Vagina (tissue), 2 donors: ENCODE measurements at places on chromosomes 4 and X. TPM values are rescaled to one million over a fixed set of nuclear protein-coding genes. Genes with fewer than 3 reads are reported as not detected.

DNA sequence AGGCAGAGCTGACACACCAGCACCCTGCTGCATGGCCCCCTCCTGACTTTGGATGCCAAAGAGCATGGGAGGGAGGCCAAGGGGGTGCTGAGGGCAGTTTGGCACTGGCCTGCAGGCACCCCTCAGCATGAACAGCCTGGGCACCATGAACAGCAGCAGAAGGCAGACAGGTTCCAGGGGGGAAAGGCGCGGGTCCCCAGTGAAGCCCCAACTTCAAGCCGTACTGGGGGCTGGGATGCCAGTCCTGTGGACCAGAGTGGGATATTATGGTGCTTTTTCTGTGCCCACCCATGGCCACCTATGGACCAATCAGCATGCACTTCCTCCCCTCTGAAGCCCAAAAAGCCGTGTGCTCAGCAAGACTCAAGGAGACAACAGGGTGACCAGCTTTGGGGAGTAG lies 389.9 kb downstream of the TEX13C start:
- H3K4me1 ChIP-seq = no peaks in the 10 kb centered on the region
- H3K36me3 ChIP-seq = no peaks in the 10 kb centered on the region
- H3K27ac ChIP-seq = no peak overlapping the region

GRCh38 chrX:12370497-12370986 lies 232.3 kb downstream of the FRMPD4 start:
- H3K27me3 ChIP-seq = no peaks in the 10 kb centered on the region
- H3K27ac ChIP-seq = no peak overlapping the region
- H3K36me3 ChIP-seq = no peaks in the 10 kb centered on the region
- H3K4me1 ChIP-seq = no peaks in the 10 kb centered on the region

DNA sequence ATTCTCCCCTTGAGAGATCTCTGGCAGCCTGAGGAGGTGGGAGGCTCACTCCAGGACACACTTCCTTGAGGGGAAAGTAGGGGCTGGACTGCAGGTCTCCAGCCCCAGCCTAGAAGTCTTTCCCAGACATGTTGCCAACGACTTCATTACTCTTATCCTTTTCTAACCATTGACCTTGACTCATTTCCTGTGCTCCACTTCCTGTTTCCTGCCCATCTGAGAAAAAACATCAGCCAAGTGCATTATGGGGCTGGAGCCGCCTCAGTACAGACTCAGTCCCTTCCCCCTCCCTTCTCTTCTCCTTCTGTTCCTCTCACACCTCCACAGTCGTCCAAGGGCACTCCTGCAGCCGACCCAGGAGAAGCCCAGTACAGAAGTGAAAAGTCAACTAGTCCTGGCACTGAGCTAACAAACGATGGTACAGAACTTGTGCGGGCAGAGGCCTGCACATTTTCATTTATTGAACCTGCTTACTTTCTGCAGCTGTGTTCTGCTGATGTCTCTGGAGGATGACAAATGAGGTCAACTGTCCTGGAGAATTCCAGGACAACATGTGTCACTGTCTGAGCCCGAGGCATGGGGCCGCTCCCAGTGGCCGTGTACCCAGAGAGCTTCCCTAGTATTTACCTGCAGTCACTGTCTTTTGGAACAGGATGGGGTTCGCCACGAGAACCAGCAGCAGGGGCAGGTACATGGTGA lies 20.1 kb downstream of the GPR143 start:
- H3K27ac ChIP-seq = no peak overlapping the region
- no peaks in the 10 kb centered on the region for H3K4me1 ChIP-seq
- no peak for DNase-seq
- H3K36me3 ChIP-seq = no peaks in the 10 kb centered on the region

DNA sequence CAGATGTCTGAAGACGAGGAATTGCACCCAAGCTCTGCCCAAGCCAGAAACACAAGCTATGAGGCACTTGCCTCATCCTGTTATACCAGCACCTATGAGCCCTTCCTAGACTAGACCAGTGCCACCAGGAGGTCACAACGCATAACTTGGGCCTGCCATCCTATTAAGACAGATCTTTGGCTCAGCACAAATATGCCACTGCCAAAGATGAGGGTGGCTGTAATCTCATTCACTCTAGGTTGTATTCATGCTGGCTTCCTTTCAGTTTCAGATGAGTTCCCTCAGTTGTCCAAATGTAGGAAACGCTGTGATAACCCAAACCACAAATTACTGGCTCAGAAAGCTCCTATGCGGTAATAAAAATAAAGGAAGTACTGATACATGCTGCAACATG lies 76.5 kb upstream of the CITED1 start:
- H3K27me3 ChIP-seq = no peaks in the 10 kb centered on the region
- no peak overlapping the region for H3K4me3 ChIP-seq
- no peaks in the 10 kb centered on the region for H3K36me3 ChIP-seq
- H3K4me1 ChIP-seq = no peaks in the 10 kb centered on the region

DNA sequence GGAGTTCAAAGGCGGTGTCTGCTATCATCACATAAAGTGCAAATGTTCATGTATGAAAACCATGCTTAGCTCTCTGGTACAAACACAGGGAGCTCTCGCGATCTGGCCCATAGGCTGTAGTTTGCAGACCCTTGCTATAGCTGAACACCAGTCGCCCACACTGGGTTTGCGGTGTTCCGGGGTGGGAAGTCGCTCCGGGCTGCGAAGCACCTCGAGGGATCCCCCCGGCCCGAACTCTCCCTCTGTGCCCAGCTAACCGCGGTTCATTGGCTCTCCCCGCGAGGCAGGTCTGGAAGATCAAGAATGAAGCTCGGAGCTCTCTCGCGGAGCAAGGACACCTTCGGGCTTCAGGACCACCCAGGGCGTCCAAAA lies 341 bp upstream of the PRPS2 start:
- H3K27ac ChIP-seq = peak overlapping the region; percentile 49
- H3K27me3 ChIP-seq = no peaks in the 10 kb centered on the region
- peak overlapping the region; percentile 66 for H3K4me3 ChIP-seq
- DNase-seq = no peak
- no peaks in the 10 kb centered on the region for H3K36me3 ChIP-seq
- H3K4me1 ChIP-seq = no peaks in the 10 kb centered on the region

GRCh38 chr4:532588-533317 lies 33.7 kb downstream of the PIGG start:
- DNase-seq = peak; percentile 32
- peaks cover 82% of the 10 kb centered on the region for H3K36me3 ChIP-seq
- no peak overlapping the region for H3K4me3 ChIP-seq

DNA sequence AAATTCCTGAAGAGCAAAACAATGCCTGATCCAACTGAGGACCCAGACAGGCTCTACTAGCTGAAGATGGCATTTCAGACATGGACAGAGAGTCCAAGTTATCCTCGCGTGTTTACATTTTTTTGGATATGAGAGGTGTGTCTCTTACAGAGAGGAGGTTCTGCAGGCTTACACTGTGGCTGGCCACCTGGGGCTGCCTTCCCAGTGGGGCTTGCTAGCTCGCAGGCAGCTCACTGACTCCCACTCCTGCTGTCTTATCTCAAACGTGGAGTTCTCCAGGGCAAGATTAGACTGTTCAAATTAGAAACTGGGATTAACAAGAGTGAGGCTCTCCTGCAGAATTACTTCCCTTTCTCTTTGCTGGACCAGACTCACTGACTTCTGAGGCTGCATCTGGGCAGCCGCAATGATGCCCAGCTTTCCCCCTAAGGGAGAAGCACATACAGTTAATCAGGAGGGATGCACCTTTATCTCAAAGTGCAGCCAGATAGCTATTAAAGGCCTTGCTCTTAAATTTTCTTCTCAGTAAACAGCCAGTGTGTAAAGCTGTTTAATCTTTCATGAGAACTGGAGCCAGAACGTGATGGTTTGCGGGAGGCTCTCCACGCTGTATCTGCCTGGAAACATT lies 123.0 kb downstream of the ENPP6 start:
- H3K4me1 ChIP-seq = peaks cover 8% of the 10 kb centered on the region
- H3K27me3 ChIP-seq = no peaks in the 10 kb centered on the region
- no peaks in the 10 kb centered on the region for H3K36me3 ChIP-seq
- H3K4me3 ChIP-seq = no peak overlapping the region

GRCh38 chr4:135508006-135508714 lies 1306.6 kb upstream of the PABPC4L start:
- no peak overlapping the region for H3K4me3 ChIP-seq
- H3K4me1 ChIP-seq = no peaks in the 10 kb centered on the region
- H3K27ac ChIP-seq = no peak overlapping the region
- H3K27me3 ChIP-seq = no peaks in the 10 kb centered on the region
- no peaks in the 10 kb centered on the region for H3K36me3 ChIP-seq

DNA sequence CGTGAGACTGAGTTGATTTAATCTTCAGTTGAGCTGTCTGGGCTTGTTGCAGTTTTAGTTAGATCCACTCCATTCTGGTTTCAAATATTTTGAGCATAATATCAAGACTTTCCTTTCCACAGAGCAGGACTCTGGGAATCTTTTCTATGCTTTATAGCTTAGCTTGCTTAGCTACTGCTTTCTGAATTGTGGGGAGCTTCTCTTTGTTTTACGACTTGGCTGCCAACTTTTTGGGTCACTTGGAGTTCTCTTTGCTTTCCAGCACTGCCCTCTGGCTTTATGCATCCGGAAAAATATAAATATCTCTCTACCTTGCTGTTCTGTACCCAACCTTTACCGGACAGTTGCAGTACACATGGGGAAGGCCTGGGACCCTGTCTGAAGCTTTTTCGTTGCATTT lies 292.1 kb downstream of the STIM2 start:
- H3K4me3 ChIP-seq = no peak overlapping the region
- H3K27me3 ChIP-seq = no peaks in the 10 kb centered on the region
- DNase-seq = no peak
- H3K4me1 ChIP-seq = no peaks in the 10 kb centered on the region

- DNase-seq = no peak
- no peaks in the 10 kb centered on the region for H3K4me1 ChIP-seq
- no peak overlapping the region for H3K27ac ChIP-seq
- no peak overlapping the region for H3K4me3 ChIP-seq
Measured at GRCh38 chr4:112951362-112952312, 97.8 kb upstream of the ANK2 start.

- no peak overlapping the region for H3K27ac ChIP-seq
- H3K36me3 ChIP-seq = no peaks in the 10 kb centered on the region
- H3K4me3 ChIP-seq = no peak overlapping the region
- no peaks in the 10 kb centered on the region for H3K27me3 ChIP-seq
- no peak for DNase-seq
- peaks cover 8% of the 10 kb centered on the region for H3K4me1 ChIP-seq
Measured at GRCh38 chr4:87853108-87853507, 20.3 kb downstream of the MEPE start.

- no peaks in the 10 kb centered on the region for H3K36me3 ChIP-seq
- no peak for DNase-seq
- H3K4me3 ChIP-seq = no peak overlapping the region
- no peaks in the 10 kb centered on the region for H3K27me3 ChIP-seq
- H3K27ac ChIP-seq = no peak overlapping the region
Measured at GRCh38 chr4:177769155-177769554, 326.9 kb upstream of the AGA start.

GRCh38 chr4:186772936-186773487 lies 49.4 kb upstream of the FAT1 start:
- no peak overlapping the region for H3K27ac ChIP-seq
- H3K27me3 ChIP-seq = no peaks in the 10 kb centered on the region
- no peak overlapping the region for H3K4me3 ChIP-seq

DNA sequence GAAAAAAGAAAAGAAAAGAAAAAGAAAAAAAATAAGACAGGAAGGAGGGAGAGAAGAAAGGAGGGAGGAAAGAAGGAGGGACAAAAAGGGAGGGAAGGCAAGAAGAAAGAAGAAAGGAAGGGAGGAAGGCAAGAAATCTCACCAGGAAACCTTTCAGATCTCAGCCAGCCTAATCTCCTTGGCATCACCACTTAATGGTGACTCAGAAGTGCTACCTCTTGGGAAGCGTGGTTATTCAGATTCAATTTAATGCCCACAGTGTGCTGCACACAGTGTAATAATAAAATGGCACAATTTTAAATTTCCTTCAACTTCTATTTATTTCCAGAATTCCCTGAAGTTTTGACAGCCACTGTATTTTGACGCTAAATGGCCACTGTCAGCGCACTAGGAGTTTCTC lies 50.3 kb downstream of the DKK2 start:
- no peak for DNase-seq
- H3K4me1 ChIP-seq = no peaks in the 10 kb centered on the region
- H3K36me3 ChIP-seq = no peaks in the 10 kb centered on the region
- no peak overlapping the region for H3K4me3 ChIP-seq
- no peaks in the 10 kb centered on the region for H3K27me3 ChIP-seq
- no peak overlapping the region for H3K27ac ChIP-seq

DNA sequence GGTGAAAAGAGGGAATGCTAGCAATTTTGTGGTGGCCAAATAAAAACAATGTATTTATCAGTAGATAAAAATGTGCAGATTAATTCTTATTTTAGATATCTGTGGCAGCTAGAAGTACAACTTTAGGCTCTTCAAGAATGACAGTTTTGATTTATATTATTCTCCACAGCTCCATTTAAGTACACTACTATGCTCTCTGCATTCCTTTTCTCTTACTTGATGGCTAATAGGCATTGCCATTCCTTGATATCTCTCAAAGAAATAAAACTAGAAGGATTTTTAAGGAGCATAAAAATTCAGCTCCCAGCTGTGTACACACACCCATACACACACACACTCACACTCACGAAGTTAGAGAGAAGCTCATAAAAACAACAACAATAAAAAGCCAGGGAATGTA lies 59.4 kb upstream of the H2AZ1 start:
- H3K4me3 ChIP-seq = no peak overlapping the region
- H3K4me1 ChIP-seq = no peaks in the 10 kb centered on the region
- H3K27ac ChIP-seq = no peak overlapping the region
- H3K36me3 ChIP-seq = no peaks in the 10 kb centered on the region
- no peaks in the 10 kb centered on the region for H3K27me3 ChIP-seq

GRCh38 chrX:698206-698605 lies 67.6 kb downstream of the SHOX start:
- no peak overlapping the region for H3K4me3 ChIP-seq
- H3K36me3 ChIP-seq = no peaks in the 10 kb centered on the region
- no peak for DNase-seq
- no peaks in the 10 kb centered on the region for H3K4me1 ChIP-seq
- no peaks in the 10 kb centered on the region for H3K27me3 ChIP-seq

GRCh38 chr4:159002950-159003349 lies 99.9 kb upstream of the RAPGEF2 start:
- no peaks in the 10 kb centered on the region for H3K4me1 ChIP-seq
- no peak for DNase-seq
- no peak overlapping the region for H3K27ac ChIP-seq
- no peaks in the 10 kb centered on the region for H3K36me3 ChIP-seq
- no peak overlapping the region for H3K4me3 ChIP-seq

GRCh38 chr4:161444626-161445025 lies 719.2 kb downstream of the FSTL5 start:
- H3K4me1 ChIP-seq = no peaks in the 10 kb centered on the region
- no peak overlapping the region for H3K4me3 ChIP-seq
- no peak overlapping the region for H3K27ac ChIP-seq

The GABRG1 gene
- not detected for total RNA-seq

The UGT2A1 gene
- total RNA-seq = not detected

The CLIC2 gene
- 15.5 TPM for total RNA-seq

The ITGB1BP2 gene
- total RNA-seq = 1.7 TPM

The CENPVL2 gene
- not detected for total RNA-seq

The COQ2 gene
- 4.2 TPM for total RNA-seq

The STEEP1 gene
- 26.5 TPM for total RNA-seq

The SHROOM3 gene
- 6.9 TPM for total RNA-seq

The GPC4 gene
- 7.6 TPM for total RNA-seq

The MAP7D3 gene
- total RNA-seq = 15.0 TPM

The MAMLD1 gene
- total RNA-seq = 3.2 TPM

The ADAMTS3 gene
- total RNA-seq = 2.7 TPM

The PCDH19 gene
- 3.4 TPM for total RNA-seq

The HELT gene
- total RNA-seq = not detected

The FAM241A gene
- 3.4 TPM for total RNA-seq

The S100P gene
- 18.2 TPM for total RNA-seq

The MND1 gene
- not detected for total RNA-seq

The GSPT2 gene
- total RNA-seq = 2.7 TPM

The CFI gene
- total RNA-seq = 15.0 TPM
